GM13977 (cell line): ENCODE measurements at places on chromosomes 13 and 19.

GRCh38 chr19:11479898-11480714, 740 bp downstream of the ELAVL3 start:
- DNase-seq: no peak

DNA sequence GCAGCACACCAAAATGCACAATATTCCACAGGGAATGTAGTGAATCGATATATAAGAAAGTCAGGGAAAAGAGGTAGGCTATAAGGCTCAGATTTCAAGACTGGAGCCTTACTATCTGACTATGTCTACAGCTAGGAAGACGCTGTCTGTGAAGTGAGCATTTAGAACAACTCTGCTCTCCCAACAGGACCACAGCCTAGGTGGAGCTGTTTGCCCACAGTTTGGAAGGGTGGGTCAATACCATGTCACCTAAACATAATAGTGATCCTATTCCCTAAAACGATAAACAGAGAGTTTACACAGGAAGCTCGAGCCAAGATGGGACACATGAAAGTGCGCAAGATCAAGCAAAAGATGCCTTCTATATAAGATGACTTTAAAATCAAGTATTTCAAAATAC, 2486.0 kb upstream of the PCDH20 start:
- DNase-seq: no peak

- DNase-seq: no peak
These were observed 13.7 kb downstream of the EIF3K start for GRCh38 chr19:38632476-38633213.

GRCh38 chr19:1261538-1261797, 7.7 kb upstream of the CIRBP start:
- no peak for DNase-seq

DNA sequence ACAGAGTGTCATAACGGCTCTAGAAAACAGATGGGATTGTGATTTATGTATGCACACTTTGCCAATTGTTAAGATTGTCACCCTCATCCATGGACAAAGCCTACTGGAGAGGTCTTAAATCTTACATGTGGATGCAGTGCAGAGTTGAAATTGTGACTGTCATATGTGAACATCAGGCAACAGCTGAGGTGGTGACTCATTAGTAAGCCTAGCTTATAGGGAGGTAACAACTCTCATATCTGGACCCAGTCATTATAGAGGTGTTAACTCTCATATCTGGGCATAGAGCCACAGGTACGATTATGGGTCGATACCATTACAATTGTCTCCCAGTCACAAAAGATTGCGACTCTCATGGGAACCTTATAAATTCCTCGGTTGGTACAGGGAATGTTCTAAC, 29.8 kb upstream of the ZNF254 start:
- no peak for DNase-seq

DNA sequence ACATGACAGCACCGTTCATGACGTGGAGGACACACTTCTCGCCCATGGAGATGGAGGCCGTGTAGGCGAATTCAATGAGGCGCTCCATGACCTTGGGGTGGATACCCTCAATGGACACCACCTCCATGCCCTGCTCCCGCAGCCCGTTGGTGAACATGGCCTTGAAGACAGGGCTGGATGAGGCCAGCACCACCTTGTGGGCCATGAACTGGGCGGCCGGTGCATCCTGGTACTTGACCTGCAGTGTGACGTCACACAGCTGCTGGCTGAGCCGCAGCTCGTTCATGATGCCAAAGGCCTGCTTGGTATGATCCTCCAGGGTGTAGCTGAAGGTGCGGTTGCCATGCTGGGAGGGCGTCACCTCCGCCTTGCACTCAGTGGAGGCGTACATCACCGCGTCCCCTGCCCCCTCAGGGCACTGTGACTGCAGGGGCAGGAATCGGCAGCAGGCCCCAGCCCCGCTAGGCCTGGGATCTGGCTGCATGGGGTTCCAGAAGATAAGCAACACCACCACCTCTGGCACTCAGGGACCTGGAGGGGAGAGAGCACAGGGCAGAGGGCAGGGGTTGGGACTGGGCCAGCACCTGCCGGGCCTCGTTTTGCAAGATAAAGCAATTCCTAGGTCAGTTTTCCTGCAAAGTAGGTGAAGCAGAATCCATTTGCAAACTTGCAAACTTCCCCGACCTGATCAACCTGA, 3.5 kb downstream of the KEAP1 start:
- DNase-seq: peak; percentile 9

- no peak for DNase-seq
These were observed 2.5 kb downstream of the PDS5B start for GRCh38 chr13:32588736-32589135.

DNA sequence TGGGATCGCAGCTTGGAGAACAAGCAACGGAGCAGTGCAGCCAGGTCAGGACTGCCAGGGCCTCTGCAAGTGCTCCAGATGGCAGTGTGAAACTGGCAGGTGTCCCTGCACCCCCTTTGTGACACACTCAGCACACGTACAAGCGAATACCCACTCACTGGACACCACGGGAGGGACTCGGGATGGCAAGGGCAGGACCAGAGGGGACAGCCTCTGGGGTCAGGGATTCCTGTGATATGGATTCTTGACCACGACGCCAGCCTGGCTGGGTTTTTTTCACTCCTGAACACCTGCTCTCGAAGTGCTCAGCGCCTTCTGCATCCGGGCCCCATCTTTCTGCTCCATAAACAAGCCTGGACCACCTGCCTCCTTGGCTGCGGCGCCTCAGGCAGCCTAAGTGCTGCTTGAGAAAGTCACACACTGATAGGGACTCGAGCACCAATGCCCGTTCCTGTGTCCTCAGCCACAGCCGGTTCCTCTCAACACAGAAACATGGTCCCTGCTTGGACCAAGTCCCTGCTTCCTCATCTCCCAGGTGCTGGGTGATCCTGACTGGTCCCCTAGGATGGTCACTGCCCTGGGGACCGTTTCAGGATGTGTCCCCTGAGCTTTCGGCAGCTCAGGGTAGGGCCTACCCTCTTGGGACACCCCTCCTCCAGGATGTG, 22.0 kb downstream of the ELAVL1 start:
- no peak for DNase-seq

- DNase-seq: peak; percentile 18
These were observed 4.7 kb downstream of the NKPD1 start for GRCh38 chr19:45156011-45156630.

DNA sequence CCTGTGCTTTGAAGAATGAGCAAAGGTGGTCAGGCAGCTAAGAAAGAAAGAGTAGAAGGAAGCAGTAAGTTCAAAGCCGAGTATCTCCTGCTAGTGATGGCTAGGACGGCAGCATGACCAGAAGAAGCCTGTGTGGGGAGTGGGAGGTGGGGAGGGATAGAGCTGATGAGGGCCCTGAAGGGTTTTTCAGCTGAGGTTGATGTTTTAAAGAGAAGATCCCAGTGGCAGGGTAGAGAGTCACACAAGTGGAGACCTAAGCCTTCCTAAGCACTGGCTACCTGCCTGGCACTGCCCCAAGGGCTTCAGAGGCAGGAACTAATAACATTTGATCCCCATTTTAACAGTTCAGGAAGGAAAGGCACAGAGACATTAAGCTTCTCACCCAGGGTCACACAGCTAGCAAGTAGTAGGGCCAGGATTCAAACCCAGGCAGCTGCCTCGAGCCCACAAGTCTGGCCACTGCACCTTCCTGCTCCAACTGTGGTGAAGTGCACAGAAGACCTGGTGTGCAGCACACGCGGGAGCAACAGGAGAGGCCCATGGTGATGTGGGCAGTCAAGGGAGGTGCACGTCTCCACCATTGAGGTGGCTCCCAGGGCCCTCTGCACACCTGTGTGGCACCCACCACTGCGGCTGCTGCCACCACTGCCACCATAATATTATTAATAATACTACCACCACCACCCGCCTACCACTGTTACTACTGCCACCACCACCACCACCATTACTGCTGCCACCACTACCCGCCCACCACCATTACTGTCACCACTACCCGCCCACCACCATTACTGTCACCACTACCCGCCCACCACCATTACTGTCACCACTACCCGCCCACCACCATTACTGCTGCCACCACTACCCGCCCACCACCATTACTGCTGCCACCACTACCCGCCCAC, 22.1 kb downstream of the CUL4A start:
- no peak for DNase-seq

DNA sequence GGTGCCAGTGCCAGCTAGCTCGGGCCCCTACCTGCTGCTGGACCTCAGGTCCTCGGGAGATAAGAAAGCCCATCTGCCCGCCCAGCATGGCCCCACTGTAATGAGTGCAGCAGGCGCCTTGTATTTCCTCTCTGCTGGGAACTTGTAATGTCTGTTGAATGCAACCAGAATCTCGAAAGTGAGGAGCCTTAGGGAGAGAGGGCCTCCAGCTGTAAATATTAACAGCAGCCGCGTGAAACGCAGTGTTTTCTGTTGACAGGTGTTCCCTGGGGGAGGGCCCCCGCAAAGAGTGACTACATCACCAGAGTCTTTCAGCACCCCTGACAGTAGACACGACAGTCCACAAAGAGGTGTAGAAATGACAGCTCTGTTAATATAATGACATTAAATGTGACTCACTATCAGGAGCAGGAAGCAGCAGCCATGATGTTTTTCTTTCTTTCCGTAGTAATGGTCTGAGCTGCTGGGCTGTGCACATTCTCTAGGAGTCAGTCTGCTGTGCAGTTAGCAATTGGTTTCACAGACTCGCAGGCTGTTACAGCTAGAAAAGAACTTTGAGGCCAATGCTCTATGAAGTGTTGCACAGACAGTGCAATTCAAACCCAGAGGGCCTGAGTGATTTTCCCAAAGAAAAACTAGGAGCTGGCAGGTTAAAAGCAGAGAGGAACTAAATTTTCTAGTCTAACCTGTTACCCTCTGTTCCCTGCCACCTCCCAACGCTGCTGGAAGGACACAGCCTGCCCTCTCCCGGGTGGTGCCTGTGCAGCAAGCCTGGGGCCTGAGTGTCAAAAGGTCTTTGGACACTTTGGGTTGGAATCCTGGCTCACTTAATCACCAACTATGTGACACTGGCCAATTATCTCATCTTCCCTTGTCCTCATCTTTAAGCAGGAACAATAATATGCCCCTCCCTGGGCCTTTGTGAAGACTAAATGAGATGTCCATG, 58.6 kb upstream of the WASF3 start:
- DNase-seq: no peak

DNA sequence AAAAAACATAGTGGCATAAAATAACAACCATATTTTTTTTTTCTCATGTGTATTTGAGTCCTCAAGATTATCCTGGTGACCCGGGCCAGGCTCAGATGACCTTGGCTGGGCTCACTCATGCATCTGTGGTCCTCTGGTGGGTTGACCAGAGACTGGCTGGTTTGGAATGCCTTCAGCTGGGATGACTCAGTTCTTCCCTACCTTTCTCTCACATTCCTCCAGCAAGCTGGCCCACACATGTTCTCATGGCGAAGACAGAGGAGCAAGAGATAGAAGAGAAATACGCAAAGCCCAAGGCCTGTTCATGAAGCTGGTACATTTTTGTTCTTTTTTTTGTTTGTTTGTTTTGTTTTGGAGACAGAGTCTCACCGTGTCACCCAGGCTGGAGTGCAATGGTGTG, 14.3 kb upstream of the ZNF541 start:
- DNase-seq: no peak

- no peak for DNase-seq
These were observed 1005.5 kb downstream of the PCDH9 start for GRCh38 chr13:66224663-66225062.

DNA sequence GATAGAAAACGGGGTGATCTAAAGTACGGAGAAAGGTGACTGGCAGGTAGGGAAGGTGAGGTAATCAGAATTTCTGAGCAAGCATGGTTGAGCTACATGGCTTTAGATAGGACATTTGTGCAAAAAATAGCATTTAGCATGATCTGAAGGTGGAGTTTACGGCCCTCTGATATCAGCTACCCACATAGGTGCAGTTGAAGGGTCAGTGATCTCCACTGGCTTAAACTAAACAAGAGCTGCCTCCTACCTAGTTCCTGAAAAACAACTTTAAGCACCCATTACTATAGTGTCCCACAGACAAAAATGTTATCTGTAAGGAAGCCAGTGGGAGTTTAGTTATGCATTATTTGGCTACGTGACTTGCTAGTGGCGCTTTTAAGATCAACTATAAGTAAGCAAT, 1.2 kb upstream of the CASP14 start:
- DNase-seq: no peak

DNA sequence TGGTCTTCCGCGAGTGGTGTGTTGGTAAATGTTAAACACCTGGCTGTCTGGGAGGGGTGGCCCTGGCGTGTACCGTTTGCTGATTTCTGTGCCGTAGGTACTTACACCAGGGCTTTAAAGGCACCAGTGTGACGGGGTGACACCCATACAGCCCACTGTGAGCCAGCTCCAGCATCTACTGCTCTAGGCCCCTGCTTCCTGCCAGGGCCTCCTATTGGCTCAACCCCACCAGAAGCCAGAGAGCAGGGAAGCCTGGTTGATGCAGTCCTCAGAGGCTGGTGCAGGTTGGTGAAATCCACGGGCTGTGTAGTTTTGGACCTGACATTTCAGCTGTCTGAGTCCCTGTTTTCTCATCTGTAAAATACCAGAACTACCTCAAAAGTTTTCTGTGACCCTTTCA, 30.4 kb downstream of the ARHGEF7 start:
- no peak for DNase-seq

DNA sequence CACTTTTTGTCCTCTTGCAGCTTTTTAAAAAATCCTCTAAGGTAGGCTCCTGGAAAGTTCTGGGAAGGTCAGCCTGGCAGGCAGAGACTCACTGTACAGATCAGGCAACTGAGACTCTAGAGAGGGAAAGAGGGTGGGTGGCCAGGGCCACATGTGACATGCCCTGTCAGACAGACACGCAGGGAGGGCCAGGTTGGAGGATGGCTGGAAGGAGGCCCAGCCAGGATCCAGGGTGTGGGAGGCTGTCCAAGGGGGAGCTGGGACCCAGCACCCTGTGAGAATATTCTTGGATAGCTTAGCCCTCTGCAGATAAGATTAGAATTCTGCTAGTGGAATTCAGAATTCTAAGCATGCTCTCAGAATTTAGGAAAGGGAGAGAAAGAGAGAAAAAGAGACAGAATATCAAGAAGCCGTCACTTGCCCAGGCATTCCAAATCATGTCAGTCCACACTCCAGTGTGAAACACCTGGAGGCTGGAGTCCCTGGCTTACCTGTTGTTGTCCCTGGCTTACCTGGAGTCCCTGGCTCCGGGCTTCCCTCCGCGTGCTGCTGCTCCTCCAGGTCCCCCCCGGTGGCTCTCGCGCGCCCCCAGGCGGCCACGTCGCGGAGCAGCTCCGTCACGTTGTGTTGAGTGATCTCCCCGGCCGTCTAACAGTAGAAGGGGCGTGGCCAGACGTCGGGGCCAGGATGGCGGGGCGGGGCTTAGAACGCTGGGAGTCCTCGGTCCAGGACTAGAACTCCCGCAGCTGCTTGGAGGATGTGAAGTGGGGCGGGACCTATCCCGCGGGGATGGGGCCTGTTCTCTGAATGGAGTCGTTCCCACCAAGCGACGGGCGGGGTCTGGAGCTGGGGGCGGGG, 2.8 kb upstream of the TNNI3 start:
- peak; percentile 99 for DNase-seq

GRCh38 chr13:34886987-34887386, 55.1 kb upstream of the NBEA start:
- DNase-seq: no peak

GRCh38 chr13:26557393-26558073, at the start of gene WASF3:
TSS of gene WASF3 (plus strand) at chr13:26557683. CDS start at chr13:26642271, 84,588 bp downstream.
- DNase-seq: peak; percentile 87

DNA sequence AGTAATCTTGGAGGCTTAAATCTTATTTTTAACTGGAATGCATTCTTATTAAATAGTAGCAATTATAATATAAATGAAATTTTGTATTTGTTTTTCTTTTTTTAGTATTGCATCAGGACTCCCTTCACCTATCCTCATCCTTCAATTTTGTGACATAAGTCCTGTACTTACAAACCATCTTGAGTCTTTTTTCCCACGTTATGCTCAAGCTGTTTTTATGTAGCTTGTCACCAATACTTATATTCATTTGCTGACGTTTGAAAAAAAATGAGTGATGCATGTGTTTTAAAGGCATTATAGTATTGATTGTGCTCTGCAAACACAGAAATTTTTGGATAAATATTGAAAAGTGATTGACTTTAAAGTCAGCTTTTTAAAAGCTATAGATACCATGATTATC, 888 bp downstream of the GPR18 start:
- no peak for DNase-seq
